ENCODE measurements at places on chromosomes 16 and 17.

DNA sequence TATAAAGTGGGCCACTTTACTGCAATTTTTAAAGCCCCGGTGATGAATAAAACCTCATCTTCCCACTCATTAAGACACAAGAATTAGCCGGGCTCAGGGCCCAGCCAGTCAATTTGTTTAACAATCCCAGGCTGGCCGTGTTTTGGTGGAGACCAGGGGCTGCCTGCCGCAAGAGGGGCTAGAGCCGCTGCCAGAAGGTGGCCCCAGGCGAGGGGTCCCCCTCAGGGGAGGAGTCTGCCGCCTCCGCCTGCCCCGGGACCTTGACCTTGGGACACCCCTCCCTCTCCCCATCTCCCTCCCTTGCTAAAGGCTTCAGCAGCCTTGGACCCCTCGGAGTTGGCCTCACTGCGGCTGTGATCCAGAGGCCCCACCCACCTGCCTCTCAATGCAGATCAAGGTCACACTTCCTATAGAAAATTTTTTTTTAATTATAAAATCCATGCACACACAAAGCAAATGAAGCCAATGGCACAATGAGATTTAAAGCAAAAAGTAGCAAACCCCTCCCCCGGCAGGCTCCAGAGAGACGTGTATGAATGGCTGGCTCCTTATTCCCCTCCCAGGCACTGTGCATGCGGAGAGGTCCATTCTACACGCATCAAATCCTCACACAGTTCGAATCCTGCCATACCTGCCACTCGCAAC lies 23.0 kb upstream of the SLC38A10 start:
- no peak for DNase-seq

DNA sequence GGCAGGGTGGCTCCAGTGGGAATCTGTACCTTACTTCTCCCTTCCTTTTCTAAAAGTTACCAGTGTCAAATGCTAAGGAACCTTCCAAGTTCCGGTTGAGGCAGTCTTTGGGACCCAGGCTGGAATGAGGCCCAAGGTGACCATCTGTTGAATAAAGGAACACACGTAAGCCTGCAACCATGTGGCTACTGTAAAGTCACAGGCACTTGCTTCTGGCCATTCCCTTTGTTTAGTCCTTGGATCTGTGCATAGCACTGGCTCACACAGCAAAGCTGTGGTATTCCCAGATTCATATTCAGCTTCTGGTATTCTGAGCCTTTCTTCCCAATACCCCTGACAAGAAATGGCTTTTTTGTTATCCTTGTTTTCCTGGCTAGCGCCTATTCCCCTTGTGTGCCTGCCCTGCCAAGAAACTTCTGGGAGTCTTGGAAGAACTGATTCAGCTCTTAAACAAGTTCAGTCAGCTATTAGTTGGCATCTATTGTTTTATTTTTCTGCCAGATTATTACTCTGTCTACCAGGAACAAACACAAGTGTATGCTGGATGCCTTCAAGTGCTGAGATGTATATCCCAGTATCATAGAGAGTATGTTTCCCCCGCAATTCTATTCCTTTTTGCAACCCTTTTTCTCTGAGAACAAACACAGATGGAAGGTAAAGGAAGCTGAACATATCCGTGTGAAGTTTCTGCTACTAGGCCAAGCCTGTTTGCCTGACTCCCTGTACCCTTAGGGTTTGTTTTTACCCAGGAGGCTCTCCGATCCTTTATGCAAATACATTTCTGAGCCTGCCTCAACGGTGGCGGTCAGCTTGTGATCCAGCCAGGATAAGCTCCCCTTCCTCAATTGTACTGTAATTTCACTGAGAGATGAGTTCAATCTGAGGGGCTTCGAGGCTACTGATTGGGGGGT lies 13.2 kb downstream of the TMEM238L start:
- no peak for DNase-seq

GRCh38 chr17:53932386-53932785 lies 109.7 kb downstream of the KIF2B start:
- DNase-seq = no peak

- no peak for DNase-seq
Measured at GRCh38 chr17:59521465-59522126, 43.8 kb upstream of the DHX40 start.

DNA sequence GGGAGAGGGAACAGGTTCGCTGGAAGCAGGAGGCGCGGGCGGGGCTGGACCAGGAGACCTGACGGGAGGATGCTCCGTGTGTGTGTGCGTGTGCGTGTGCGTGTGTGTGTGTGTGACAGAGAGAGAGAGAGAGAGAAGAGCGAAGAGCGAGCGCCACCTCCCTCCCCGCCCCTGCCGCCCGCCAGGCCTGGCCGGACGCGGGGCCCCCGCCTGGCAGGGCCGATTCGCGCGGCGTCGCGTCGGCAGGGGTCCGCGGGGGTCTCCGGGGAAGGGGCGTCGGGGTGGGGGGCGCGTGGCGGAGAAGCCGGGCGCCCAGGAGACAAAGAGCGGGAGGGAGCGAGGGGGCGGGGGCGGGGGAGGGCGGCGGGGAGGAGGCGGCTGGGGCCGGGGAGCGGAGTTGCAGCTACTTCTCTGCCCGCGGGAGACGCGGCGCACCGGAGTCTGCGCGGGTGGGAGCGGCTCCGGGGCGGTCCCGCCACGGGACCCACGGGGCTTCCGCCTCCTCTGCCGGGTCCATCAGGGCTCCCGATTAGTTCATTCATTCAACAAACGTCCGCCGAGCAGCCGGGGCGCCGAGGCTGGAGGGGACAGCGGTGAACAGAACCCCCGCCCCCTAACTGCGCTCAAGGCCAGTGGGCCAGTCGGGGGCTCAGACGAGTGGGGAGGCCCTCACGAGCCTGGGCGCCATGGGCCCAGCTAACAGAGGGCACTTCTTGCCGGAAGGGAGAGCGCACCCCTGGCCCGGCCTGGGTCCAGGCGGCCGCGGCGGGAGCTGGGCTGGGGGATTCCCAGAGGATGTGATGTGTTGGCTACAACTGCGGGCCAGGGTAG lies at the start of gene SAMD14:
TSS of gene SAMD14 (minus strand) at position 433 of the 831 bp plus-strand sequence. CDS start 5,201 bp downstream, outside the sequence.
- no peak for DNase-seq

DNA sequence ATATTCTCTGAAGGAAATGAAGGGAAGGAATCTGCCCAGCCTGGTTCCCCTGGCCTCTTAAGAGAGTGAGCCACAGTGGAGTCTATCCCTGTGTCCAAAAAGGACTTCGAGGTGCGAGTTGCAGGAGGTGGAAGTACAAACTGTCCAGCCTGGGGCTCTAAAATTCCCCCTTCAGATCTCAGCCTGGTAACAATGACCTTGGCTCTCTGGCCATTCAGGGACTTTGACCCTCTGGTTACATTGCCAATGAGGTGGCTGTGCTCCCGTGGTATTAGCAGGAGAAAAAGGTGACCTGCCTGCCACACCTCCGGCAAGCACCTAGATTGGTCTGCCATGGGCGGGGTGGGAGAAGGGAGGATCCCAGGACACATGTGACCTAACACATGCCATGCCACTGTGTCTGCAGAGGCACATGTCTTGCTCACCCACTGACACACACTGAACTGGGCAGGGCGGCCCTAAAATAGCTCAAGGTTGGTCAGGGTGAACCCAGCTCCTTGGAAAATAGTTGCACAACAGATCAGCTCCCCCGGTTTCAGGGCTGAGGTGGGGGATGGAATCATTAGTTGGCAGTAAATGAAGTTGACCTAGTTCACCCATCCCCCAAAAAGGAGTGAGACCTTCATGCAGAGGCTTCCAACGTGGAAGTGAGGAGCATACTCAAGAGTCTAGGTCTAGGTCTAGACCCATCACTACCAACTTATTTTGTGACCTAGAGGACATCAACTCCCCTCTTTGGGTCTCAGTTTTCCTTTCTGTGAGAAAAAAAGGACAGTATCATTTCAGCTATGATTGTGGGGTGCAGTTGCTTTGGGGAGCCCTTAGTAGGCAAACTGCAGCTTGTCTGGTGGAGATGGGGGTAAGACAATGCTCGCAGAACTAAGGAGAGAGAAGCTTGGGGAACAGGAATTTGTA lies 2.2 kb downstream of the NR1D1 start:
- no peak for DNase-seq

- DNase-seq = no peak
Measured at GRCh38 chr17:39026980-39027451, 59.8 kb upstream of the FBXO47 start.

Data from NCI-H1417 treated with DMSO at 0.1 percent for 48 hours (cell line).